ENCODE measurements at places on chromosomes 2 and 18. TPM values are rescaled to one million over a fixed set of nuclear protein-coding genes. Genes with fewer than 3 reads are reported as not detected.

GRCh38 chr2:148300544-148300943 is 279.7 kb downstream of the MBD5 start:
- no peaks in the 10 kb centered on the region for H3K36me3 ChIP-seq
- no peak overlapping the region for H3K4me3 ChIP-seq
- no peaks in the 10 kb centered on the region for H3K27me3 ChIP-seq
- peaks cover 6% of the 10 kb centered on the region for H3K4me1 ChIP-seq
- H3K27ac ChIP-seq: no peak overlapping the region

DNA sequence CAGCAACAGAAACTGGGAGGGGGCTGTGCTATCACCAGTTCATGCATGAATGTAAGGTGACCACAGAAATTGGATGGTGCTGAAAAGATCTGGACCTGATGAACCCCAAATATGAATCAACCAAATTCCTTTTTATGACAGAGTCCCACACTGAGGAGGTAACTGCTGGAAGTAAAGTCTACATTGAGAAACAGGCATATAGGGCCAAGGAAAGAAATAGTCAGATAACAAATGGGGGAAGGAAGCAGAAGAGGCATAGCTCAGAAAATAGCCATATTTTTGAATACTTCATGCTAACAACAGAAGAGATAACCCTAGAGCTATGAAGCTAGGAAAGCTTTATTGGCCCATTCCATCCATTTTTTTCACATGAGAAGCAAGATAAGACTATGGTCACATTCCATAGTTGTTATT is 25.8 kb downstream of the ZC3H6 start:
- DNase-seq: no peak
- no peak overlapping the region for H3K4me3 ChIP-seq
- H3K27me3 ChIP-seq: no peaks in the 10 kb centered on the region
- peaks cover 37% of the 10 kb centered on the region for H3K4me1 ChIP-seq
- H3K36me3 ChIP-seq: peaks cover 26% of the 10 kb centered on the region

The SLC66A2 gene
- total RNA-seq: 33.5 TPM

DNA sequence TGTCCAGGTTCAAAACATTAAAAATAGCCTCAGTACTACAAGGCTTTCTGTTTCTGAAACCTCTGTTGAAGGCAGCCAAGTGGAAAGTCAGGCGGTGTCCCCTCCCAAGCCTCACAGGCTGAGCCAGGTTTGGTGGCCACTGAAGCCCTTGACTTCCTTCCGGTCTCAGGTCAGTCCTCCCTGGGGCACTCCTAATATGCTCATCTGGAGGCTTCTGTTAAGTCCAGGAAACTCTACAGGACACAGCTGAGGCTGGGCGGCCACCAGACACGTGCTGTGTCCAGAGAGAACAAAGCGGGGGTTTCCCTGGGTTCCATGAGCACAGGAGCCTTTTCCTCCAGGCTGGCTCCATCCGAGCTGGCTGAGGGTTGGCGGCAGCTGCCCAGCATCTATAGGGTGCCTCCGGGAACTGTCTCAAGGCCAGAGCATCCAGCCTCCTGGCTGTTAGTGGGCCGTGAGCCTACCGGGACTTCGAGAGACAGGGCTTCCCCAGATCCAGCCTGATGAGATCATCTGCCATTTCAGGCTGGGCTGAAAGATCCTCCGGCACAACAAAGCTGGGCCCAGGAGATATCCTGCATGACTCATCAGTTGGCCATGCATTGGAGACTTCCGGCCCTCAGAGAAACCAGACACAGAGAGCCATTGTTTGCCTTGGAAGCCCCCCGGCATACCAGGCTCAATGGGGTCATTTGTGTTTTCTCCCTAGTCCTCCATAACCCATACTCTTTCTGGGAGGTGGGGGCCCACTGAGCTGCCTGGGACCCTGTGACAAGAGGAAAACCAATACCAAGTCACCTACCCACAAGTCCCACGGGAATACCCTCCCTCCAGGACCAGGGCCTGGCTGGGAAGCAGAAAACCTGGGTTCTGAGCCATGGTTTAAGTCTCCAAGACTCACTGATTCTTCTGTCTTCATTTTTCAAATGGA is 71.7 kb downstream of the HS1BP3 start:
- no peaks in the 10 kb centered on the region for H3K36me3 ChIP-seq
- no peak for DNase-seq
- no peaks in the 10 kb centered on the region for H3K27me3 ChIP-seq
- peak overlapping the region; percentile 90 for H3K27ac ChIP-seq
- H3K4me1 ChIP-seq: peaks cover 46% of the 10 kb centered on the region
- no peak overlapping the region for H3K4me3 ChIP-seq

GRCh38 chr2:143935482-143935752 is 584.5 kb downstream of the ZEB2 start:
- no peaks in the 10 kb centered on the region for H3K36me3 ChIP-seq
- H3K27ac ChIP-seq: no peak overlapping the region
- DNase-seq: no peak
- peaks cover 35% of the 10 kb centered on the region for H3K4me1 ChIP-seq
- peaks cover 34% of the 10 kb centered on the region for H3K27me3 ChIP-seq

DNA sequence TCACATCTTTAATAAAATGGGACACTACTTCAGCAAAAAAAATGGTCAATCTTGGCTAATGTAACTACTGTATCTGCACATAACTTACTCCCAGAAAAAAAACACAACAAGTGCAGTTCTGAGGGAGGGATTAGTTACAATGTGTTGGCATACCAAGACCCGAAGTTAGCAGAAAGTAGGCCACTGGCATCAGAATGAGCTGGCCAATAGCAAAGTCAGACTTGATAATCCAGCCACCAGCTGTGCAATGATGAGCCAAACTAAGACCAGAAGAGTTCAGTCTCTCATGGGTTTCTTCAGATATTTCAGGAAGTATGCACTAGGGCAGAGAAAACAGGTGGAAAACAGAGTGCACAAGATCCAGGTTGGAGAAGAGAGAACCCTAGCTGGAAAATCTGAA is 65.3 kb downstream of the OLA1 start:
- peaks cover 3% of the 10 kb centered on the region for H3K36me3 ChIP-seq
- no peaks in the 10 kb centered on the region for H3K27me3 ChIP-seq
- DNase-seq: no peak

GRCh38 chr18:11999429-11999828 is 18.1 kb downstream of the IMPA2 start:
- H3K4me3 ChIP-seq: no peak overlapping the region
- H3K27ac ChIP-seq: no peak overlapping the region
- H3K36me3 ChIP-seq: peaks cover 10% of the 10 kb centered on the region
- no peaks in the 10 kb centered on the region for H3K27me3 ChIP-seq
- H3K4me1 ChIP-seq: peaks cover 15% of the 10 kb centered on the region
- DNase-seq: no peak

The MLPH gene
- total RNA-seq: 7.7 TPM

The ASXL3 gene
- total RNA-seq: 36.7 TPM

- H3K27ac ChIP-seq: no peak overlapping the region
- H3K4me1 ChIP-seq: peaks cover 3% of the 10 kb centered on the region
- no peak overlapping the region for H3K4me3 ChIP-seq
- no peak for DNase-seq
- peaks cover 32% of the 10 kb centered on the region for H3K27me3 ChIP-seq
- no peaks in the 10 kb centered on the region for H3K36me3 ChIP-seq
These were observed 72.4 kb upstream of the NPAS2 start for GRCh38 chr2:100747551-100747950.

GRCh38 chr18:1018181-1018681 is 113.6 kb downstream of the ADCYAP1 start:
- no peak overlapping the region for H3K4me3 ChIP-seq
- DNase-seq: no peak
- peak overlapping the region; percentile 95 for H3K27ac ChIP-seq
- no peaks in the 10 kb centered on the region for H3K36me3 ChIP-seq
- H3K27me3 ChIP-seq: no peaks in the 10 kb centered on the region
- H3K4me1 ChIP-seq: peaks cover 64% of the 10 kb centered on the region

The RFX8 gene
- total RNA-seq: 0.65 TPM

- no peak for DNase-seq
- peaks cover 23% of the 10 kb centered on the region for H3K36me3 ChIP-seq
- peaks cover 2% of the 10 kb centered on the region for H3K4me1 ChIP-seq
- no peak overlapping the region for H3K27ac ChIP-seq
- no peaks in the 10 kb centered on the region for H3K27me3 ChIP-seq
These were observed 8.2 kb downstream of the WDCP start for GRCh38 chr2:24038786-24039499.

- peaks cover 2% of the 10 kb centered on the region for H3K36me3 ChIP-seq
- peaks cover 53% of the 10 kb centered on the region for H3K4me1 ChIP-seq
- peak; percentile 66 for DNase-seq
- peak overlapping the region; percentile 98 for H3K27ac ChIP-seq
- no peaks in the 10 kb centered on the region for H3K27me3 ChIP-seq
- H3K4me3 ChIP-seq: peak overlapping the region; percentile 73
These were observed 4.1 kb downstream of the ZEB2 start for GRCh38 chr2:144515696-144516410.

GRCh38 chr18:63131106-63131958 is 188.2 kb downstream of the BCL2 start:
- H3K36me3 ChIP-seq: no peaks in the 10 kb centered on the region
- DNase-seq: no peak
- no peak overlapping the region for H3K4me3 ChIP-seq
- H3K27ac ChIP-seq: no peak overlapping the region
- H3K4me1 ChIP-seq: peaks cover 26% of the 10 kb centered on the region

The FBLN7 gene
- 1.9 TPM for total RNA-seq

The LYG2 gene
- not detected for total RNA-seq

DNA sequence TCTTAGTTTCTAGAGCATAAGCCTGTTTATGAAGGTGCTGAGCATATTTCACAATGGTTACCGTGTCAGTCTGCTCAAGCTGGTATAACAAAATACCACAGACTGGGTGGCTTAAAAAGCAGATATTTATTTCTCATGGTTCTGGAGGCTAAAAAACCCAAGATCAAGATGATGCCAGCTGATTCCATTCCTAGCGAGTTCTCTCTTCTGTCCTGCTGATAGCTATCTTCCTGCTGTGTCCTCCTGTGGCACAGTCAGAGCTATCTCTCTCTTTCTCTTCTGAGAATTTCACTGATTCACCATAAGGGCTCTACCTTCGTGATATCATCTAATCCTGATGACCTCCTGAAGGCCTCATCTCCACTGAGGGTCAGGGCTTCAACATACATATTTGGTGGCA is 273.0 kb downstream of the CDH2 start:
- peaks cover 6% of the 10 kb centered on the region for H3K4me1 ChIP-seq
- H3K4me3 ChIP-seq: no peak overlapping the region
- no peak for DNase-seq
- H3K27me3 ChIP-seq: no peaks in the 10 kb centered on the region
- peaks cover 8% of the 10 kb centered on the region for H3K36me3 ChIP-seq
- H3K27ac ChIP-seq: no peak overlapping the region

GRCh38 chr2:230773039-230773773 is 60.6 kb downstream of the CAB39 start:
- H3K27me3 ChIP-seq: no peaks in the 10 kb centered on the region
- DNase-seq: no peak
- H3K4me1 ChIP-seq: peaks cover 2% of the 10 kb centered on the region

DNA sequence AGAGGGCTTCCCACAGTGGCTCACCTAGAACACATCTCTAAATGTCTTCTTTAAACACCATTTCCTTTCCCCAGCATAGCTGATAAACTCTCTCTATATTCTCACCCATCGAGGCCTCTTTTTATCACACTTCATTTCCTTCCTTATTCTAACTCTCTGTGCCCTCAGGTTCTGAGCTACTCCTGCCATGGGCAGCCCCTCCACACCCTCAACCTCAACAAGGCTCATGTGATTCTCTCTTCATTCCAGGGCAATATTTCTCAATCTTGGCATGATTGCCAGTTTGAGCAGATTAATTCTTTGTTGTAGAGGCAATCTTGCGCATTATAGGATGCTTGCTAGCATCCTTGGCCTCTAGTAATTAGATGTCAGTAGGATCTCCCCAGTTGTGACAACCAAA is 999.1 kb downstream of the TSN start:
- no peak overlapping the region for H3K4me3 ChIP-seq
- H3K27ac ChIP-seq: no peak overlapping the region
- peaks cover 7% of the 10 kb centered on the region for H3K4me1 ChIP-seq
- no peaks in the 10 kb centered on the region for H3K36me3 ChIP-seq

The MEIS1 gene
- total RNA-seq: 305 TPM

The SLC4A5 gene
- total RNA-seq: 9.3 TPM

The SLC16A14 gene
- total RNA-seq: 10.1 TPM

DNA sequence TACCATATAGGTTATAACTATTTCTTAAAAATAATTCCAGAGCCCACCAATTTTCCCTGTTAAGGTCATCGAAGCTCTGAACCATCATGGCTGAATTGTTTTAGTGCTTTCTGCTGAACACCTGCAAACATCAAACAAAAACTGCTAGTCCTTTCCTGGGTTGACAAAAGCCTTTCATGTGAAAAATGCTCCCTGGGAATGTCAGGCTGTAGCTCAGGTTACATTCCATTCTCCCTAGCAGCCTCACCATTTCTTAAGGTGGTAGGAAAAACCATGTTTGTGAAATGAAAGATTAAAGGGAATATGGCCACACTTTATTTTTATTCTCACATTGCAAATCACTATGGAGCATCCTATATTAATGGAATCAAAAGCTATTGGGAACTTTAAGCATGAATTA is 5.7 kb downstream of the TCF4 start:
- H3K27ac ChIP-seq: peak overlapping the region; percentile 93
- H3K4me3 ChIP-seq: no peak overlapping the region
- peaks cover 78% of the 10 kb centered on the region for H3K4me1 ChIP-seq
- no peaks in the 10 kb centered on the region for H3K27me3 ChIP-seq
- H3K36me3 ChIP-seq: no peaks in the 10 kb centered on the region

- no peak overlapping the region for H3K27ac ChIP-seq
- no peak for DNase-seq
- H3K4me3 ChIP-seq: no peak overlapping the region
- H3K27me3 ChIP-seq: no peaks in the 10 kb centered on the region
- H3K4me1 ChIP-seq: peaks cover 48% of the 10 kb centered on the region
These were observed 29.9 kb downstream of the DAPL1 start for GRCh38 chr2:158825021-158825420.

DNA sequence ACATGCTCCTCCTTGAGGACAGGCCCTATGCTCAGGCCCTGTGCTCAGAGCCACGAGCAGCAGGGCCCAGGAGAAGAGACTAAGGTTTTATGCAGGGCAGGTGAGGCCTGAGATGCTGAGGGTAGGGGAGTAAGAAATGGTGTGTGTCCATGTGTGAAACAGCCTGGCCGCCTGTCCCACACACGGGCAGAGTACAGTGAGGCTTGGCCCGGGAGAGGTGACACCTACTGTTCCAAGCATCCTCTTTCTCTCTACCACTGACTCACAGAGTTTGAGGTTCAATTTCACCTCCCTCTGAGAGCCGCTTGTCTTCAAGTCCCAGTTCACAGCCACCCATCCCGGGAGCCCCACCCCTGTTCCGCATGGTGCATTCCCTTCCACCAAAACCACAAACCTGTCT is 54.1 kb downstream of the ADNP2 start:
- peaks cover 45% of the 10 kb centered on the region for H3K36me3 ChIP-seq
- DNase-seq: no peak
- H3K4me1 ChIP-seq: no peaks in the 10 kb centered on the region
- H3K27me3 ChIP-seq: no peaks in the 10 kb centered on the region
